ENCODE measurements at places on chromosomes 12 and 14. TPM values are rescaled to one million over a fixed set of nuclear protein-coding genes. Genes with fewer than 3 reads are reported as not detected.

DNA sequence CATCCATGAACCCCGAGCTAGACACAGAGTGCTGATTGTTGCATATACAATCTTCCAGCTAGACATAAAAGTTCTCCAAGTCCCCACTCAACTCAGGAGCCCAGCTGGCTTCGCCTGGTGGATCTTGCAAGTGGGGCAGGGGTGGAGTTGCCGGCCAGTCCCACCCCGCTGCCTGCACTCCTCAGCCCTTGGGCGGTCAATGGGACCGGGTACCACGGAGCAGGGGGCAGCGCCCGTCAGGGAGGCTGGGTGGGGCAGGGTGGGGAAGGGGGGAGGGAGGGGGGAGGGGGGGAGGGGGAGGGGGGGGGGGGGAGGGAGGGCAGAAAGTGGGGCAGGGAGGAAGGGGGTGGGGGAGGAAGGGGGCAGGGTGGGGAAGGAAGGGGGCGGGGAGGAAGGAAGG, 63.0 kb downstream of the CCDC60 start:
- no peak for DNase-seq

GRCh38 chr14:99183311-99183710, 88.7 kb downstream of the BCL11B start:
- DNase-seq, result no peak

The CEBPE gene
- 0.84 TPM for total RNA-seq

DNA sequence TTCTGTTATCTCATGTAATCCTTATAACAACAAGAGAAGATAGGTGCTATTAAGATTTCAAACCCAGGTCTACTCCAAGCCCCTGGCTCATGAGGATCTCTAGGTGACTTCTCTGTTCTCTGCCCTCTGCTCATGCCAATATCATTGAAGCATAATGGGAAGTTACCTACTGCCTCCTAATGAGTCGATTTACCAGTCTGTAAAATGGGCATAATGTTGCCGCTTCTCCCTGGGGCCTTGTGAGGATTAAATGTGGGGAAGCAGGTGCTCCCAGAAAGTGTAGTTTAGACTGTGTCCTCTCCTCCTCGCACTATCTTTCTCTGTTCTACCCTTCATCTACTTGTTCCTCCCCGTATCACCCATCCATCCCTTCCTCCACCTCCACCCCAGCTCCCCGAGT, 169.2 kb upstream of the LHX5 start:
- DNase-seq, result no peak

GRCh38 chr12:98018836-98019235, 496.6 kb upstream of the TMPO start:
- no peak for DNase-seq

The PRB4 gene
- not detected for total RNA-seq

DNA sequence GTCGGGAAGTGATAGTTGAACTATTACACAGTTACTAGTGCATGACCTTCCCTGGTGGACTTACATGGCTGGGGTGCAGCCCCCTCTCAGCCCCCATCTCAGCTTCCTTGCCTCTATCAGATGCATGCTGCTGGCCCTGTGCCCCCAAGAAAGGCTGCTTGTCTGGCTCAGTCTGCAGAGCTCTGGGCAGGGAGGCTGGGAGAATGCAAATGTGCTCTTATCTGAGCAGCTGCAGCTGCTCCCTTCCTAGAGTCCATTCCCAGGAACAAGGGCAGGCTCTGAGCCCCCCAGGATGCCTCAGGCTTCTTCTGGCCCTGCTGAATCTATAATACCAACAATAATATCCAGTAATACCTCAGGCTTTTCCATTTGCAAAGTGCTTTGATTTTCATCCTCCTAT, 218.1 kb upstream of the SRRM4 start:
- no peak for DNase-seq

DNA sequence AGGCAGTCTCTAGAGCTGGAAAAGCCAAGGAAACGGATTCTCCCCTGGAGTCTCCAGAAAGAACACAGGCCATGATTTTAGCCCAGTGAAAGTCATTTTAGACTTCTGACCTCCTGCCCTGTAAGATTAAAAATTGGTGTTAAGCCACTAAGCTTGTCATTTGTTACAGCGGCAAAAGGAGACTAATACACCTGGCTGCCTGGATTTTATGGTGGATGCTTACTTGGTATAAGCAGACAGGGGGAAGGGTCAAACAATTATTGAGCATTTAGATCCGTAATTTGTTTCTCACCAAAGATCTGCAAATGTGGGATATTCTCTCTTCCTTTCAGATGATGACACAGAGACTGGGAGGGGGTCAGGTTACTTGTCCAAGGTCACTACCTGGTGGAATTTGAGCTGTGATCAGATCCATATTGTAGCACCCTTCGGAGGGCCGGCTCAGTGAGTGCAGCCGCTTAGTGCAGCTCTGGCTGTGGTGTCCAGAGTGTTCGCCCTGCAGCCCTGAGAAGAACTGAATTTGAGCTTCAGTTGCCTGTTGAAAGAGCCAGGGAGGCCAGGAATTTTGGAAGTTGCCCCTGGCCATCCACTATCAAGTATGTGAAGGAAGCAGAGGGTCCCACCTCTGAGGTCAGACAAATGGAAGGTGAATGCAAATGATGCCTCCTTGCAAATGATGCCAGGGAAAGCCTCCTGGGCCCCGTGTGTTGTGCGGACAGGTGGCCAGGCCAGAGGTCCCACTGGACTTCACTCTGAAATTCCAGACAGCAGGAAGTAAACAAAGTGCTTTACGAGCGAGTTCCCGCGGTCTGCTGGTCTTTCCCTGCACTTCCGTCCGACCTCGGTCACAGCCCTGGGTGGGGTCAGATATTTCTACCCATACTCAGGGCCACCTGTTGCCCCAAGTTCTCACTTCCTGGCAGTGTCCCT, 15.1 kb downstream of the GLRX5 start:
- DNase-seq, result no peak

DNA sequence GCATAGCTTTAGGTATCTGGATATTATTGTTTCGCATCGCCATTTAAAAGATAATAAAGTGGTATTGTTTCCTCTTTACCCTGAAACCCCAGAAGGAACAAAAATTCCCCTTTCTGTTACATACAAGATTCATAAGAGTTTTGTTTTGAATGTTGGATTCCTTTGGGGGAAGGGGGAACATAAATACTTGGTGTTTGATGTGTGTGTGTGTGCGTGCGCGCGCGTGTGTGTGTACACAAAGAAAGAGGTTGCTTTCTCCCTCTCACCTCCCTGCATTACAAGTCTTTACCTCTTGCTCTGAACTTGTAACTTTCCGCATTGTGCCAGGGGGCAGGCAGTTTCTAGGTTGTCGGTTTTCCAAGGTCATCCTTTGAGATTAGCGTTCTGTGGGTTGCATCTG, 76.4 kb downstream of the GPATCH2L start:
- DNase-seq, result no peak

The NOXRED1 gene
- total RNA-seq, result 1.1 TPM

The MYF5 gene
- total RNA-seq, result not detected

DNA sequence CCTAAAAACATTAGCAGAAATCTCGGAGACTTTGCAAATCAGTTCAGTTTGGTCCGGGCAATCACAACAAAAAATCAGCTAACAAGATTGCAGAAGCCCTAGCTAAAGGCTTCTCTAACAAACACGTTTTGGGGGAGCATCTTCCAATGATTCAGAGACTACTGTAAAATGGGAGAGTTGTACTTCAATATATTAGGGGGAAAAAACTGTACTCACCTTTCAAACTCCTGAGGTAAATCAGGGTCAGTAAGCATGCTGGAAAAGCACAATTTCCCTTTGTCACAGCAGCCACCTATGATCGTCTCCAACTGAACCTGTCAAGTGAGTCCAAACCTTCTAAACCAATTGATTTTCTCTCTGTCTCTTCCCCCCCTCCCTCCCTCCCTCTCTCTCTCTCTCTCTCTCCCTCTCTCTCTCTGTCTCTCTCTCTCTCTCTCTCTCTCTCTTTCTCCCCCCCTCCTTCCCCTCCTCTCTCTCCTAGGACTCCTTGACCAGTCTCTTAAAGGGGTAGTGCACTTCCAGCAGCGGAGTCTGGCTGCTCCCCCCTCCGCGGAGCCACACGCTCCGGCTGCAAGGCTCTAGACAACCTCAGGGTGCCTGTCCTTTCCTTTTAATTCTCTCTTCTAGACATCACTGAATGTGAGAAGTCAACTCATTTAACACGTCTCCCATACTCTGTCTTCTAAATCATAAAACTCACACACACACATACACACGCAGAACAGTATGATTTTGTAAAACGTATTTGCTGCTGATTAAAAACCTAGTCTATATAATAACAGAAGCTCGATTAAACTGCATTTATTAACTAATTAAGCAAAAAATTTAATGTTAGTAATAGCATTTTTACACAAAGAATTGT, at the start of gene SOX5:
Gene SOX5, minus strand, starts transcription at position 323 of the 862 bp plus-strand sequence. Its CDS starts 69 bp downstream, at position 254.
- DNase-seq, result no peak

- no peak for DNase-seq
Observed at GRCh38 chr12:80226576-80226975, 127.2 kb downstream of the OTOGL start.

- DNase-seq, result no peak
Observed at GRCh38 chr14:50734950-50735695, 67.0 kb upstream of the SAV1 start.

The CACNA2D4 gene
- total RNA-seq, result 15.1 TPM

- no peak for DNase-seq
Observed at GRCh38 chr14:106874350-106874749, 1348.0 kb downstream of the TMEM121 start.

- DNase-seq, result no peak
Observed at GRCh38 chr12:69843608-69844007, 18.6 kb downstream of the MYRFL start.

- no peak for DNase-seq
Observed at GRCh38 chr12:120404271-120404670, 33.6 kb upstream of the COX6A1 start.

The DAO gene
- not detected for total RNA-seq

- no peak for DNase-seq
Observed at GRCh38 chr12:86748894-86749293, 492.7 kb upstream of the MGAT4C start.

DNA sequence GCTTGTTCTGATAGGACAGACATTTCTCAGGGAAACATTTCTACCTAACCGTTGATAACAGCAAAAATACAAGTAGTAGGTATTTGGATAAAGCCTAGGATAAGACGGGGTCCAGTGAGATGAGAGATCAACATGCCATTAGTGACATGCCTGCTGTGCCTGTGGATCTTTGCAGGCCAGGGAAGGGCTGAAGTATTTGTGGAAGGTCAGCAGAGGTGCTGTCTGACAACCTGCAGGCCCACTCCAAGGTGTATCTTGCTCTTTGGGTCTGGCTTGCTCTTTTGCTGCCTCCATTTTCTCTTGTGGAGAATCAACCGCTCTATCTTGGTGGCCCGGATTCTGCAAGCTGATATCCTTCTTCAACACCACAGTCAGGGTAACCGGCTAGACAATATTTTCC, 46.7 kb downstream of the MSRB3 start:
- no peak for DNase-seq

DNA sequence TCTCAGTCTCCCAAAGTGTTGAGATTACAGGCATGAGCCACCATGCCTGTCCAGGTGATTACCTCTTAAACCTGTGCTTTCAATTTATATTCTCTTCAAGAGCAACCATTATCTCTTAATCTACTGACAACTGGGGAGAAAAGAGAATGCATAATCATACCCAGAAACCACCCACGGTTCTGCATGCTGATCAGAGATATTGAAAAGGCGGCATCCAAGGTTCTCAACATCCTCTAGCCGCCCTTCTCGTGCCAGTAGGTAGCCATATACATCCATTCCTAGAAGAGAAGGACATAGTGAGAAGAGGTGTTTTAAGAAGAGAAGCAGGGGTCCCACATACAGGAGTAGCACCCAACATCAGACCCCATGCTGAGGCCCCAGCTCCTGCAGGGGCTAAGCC, 20.8 kb downstream of the ANAPC7 start:
- DNase-seq, result no peak

The ASCL1 gene
- total RNA-seq, result not detected

DNA sequence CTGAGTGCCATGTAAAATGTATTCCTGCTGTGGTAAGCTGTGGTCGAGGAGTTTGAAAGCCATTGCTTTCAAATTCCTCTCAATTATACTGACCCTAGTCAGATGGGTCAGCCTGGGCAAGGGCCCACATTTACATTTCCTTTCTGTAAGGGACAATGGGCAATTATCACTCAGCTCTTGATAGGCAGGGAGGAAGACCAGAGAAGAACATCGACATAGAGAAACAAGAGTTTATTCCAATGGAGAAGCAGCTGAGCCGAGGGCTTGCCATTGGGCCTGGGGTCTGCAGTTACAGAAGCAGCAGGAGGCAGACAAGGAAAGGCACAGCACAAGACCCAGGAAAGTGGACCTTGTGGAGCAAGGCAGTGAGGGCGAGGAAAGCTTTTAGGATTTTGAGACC, 9.7 kb downstream of the NRIP2 start:
- no peak for DNase-seq

DNA sequence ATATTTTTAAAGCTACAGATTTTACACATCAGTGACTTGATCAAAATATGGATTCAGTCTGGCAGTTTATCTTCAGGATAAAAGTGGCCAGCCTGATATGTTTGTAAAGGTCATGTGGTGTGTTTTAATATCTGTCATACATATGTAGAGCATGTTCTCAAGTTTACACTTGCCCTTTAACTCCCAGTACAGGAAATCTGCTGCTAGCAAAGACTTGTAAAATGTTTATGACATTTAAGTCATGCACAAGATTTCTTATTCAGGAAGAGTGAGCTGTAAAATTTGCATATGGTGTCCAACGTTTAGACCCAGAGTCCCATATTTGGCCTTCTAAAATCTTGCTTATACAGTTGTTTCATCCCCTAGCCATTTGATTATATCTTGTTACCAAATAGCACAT, 197.5 kb upstream of the FLRT2 start:
- no peak for DNase-seq

The MOK gene
- 0.73 TPM for total RNA-seq

The CSRP2 gene
- not detected for total RNA-seq

DNA sequence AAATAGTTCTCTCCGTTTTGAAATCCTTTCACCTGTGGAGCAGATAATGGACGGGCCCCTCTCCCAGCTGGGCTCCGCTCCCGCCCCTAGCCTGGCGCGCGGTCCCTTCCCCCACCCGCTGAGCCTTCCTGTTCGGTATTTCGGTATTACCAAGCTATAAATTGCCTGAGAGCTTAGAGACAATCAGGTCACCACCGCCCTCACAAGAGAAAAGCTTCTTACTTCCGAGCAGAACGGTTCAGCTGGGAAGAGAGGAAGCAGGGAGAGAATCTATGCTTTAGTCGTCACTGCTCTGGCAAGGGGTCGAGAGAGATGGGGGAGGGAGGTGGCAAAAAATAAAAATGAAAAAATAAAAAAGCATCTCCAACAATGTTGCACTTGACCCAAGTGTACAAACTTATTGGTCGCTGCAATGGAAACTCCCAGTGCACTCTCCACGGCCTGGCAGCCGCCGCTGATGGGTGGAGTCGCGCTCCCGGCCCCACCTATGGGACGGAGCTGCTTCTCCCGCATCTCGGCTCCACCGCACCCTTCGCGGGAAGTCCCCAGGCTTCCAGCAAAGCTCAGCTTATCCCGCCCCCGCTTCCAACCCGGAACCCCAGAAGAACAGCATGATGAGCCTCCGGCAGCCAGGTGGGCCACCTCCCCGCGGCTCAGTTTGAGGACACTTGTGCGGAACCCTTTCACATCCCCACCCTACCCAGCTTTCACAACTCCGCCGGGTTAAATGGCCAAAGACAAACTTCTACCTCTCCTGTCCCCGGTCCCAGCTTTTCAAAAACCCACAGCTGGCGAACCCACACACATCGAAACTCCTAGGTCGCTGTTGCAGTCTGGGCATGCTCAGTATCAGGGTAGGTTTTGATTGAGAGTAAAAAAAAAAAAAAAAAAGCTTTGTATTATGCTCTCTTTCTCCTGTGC, 832 bp upstream of the SYT1 start:
- no peak for DNase-seq

All from CD4-positive, alpha-beta memory T cell (primary cell).